ENCODE measurements at places on chromosomes 11 and 22.

DNA sequence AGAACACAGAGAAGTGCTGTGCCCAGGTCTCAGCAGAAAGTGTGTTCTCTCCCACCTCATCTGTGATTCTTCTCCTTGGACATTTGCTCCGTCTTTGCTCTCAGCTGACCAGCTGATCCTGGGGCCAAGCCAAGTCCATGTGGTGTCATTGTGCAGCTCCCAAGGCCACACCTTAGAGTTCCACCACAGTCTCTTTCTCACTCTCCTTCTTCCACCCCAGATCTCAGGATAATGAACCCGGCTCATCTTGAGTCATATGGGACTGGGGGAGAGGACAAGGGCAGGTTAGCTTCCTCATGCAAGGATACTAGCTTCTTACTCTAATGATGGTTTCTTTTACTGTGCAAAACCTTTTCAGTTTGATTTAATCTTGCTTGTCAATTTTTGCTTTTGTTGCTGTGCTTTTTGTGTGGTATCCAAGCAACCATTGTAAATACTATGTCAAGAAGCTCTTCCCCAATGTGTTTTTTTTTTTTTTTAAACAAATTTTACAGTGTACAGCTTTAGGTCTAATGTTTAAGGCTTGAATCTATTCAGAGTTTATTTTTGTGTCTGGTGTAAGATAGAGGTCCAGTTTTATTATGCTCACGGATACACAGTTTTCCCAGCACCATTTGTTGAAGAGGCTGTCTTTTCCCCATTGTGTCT is 75.0 kb upstream of the OR4B1 start:
- peak; percentile 31 for DNase-seq

DNA sequence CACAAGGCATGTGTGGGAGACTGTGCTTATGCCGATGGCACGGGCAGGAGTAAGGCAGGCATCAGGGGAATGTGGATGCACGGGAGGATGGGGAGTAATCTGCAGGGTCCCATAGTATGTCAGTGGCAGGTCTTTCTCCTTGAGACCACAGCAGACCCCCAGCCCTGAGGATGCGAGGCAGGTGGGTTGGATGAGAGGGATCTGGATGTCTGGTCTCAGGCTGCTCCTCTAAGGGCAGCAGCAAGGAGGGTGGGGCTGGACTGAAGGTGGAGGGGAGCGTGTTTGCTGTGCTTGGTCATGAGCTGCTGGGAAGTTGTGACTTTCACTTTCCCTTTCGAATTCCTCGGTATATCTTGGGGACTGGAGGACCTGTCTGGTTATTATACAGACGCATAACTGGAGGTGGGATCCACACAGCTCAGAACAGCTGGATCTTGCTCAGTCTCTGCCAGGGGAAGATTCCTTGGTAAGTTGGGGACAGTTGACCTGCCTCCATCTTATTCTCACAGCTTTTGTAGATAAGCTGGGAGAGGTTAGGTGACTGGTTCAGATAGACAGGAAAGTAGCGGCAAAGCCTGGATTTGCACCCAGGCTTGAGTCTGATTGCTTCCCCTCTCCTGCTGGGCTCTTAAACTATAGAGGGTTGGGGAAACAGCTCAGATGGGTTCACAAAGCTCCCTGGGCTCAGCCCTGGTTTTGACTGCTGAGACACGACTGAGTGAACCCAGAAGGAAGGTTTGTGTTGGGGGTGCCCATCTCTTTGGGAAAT is at the start of gene APOL1:
Gene APOL1 (plus strand): TSS at position 380 of the 769 bp plus-strand sequence. CDS start 1,823 bp downstream, outside the sequence.
- peak; percentile 69 for DNase-seq

DNA sequence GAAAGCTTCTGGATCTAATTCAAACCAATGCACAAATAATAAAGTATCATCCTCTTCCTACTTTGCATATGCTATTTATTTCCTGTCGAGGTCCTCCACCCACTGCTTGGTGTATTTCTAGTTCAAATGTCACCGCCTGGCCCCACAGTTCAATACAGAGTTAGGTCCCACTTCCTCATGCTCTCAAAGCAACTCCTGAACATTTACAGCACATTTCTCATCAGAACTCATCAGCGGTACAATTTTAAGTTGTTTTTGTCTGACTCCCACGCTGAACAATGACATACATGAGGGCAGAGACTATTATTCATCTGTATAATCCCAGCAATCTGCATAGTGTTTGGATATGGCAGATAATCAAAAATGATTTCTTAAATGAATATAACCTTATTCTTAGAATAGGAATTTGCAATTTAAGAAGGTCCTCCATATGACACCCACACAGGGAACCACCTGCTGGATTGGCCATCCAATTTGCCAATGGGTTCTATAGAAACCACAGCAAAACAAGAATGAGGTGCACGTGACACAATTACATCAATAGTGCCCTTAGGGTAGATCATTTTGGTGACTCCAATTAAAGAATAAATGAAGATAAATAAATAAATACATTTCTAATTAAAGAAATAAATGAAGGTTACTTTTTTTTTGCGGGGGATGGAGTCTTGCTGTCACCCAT is 54.2 kb downstream of the SLC25A17 start:
- no peak for DNase-seq

GRCh38 chr11:65133724-65134123 is 595 bp downstream of the SYVN1 start:
- peak; percentile 31 for DNase-seq

DNA sequence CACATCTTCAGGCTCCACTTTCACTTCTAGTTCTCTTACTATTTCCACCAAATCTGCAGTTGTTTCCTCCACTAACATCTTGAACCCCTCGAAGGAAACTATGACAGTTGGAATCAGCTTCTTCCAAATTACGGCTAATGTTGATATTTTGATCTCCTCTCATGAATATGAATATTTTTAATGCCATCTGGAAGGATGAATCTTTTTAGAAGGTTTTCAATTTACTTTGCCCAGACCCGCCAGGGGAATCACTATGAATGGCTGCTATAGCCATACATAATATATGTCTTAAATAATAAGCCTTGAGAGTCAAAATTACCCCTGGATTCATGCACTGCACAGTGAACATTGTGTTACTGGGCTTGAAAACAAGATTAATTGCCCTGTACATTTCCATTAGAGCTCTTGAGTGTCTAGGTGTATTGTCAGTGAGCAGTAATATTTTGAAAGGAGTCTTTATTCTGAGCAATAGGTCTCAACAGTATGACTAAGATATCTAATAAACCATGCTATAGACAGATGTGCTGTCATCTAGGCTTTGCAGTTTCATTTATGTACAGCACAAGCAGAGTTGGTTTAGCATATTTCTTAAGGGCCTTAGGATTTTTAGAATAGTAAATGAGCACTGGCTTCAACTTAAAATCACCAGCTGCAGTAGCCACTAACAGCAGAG is 48.3 kb upstream of the LRRC55 start:
- DNase-seq = no peak

DNA sequence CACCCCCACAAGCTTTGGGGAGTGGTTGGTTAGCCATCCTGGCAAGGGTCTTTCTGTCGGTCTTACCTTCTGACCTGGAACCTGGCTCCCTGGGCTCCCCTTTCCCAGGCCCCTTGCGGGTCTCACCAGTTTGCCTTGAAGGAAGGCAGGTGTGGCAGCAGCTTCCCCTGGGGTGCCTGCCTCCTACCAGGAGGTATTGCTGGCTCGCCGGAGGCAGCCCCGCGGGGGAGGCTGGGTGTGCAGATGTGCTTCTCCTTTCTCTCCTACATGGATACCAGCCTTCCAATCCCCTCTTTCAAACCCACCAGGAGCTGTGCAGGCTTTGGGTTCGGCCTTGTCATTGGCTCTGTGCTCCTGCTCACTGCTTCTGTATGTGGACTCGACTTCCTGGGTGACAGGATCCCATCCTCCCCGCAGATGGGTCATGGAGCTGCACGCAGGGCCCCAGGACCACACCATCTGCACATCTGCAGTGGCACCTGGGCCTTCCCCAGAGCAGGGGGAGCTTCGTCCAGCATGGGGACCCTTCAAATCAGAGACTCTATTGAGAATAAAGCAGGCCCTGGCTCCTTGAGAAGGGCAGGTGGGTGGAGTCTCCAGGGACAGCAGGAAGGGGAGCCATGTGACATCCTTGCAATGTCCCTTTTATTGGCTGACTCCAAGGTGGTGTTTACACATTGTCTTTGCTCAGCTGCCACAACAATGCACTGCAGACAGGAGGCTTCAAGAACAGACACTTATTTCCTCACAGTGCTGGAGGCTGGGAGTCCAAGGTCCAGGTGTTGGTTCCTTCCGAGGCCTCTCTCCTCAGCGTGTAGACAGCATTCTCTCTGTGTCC is 592.0 kb downstream of the BRD1 start:
- DNase-seq = no peak

DNA sequence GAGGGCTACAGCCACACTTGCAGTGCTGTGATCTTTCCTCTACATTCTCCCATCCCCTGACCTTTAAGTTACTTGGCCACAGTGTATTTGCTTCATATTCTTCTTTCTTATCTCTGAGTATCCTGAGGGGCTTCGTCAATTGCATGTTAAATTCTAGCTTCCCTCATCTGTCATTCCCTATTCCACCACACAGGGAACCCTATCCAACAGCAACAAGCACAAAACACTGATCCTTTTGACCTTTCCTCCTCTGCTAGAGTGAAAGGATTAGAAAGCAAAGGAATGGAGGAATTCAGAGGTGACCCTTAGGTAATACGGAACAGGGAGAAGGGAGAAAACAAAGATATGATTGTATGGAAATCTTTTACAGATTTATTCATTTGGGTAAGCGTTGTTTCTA is 1061.7 kb upstream of the TENM4 start:
- DNase-seq = no peak

- DNase-seq = no peak
Measured at GRCh38 chr11:96293109-96293508, 49.9 kb downstream of the MAML2 start.

- DNase-seq = no peak
Measured at GRCh38 chr22:44071781-44072326, 47.8 kb downstream of the PARVB start.

- DNase-seq = peak; percentile 54
Measured at GRCh38 chr11:7630002-7630401, 43.3 kb downstream of the CYB5R2 start.

DNA sequence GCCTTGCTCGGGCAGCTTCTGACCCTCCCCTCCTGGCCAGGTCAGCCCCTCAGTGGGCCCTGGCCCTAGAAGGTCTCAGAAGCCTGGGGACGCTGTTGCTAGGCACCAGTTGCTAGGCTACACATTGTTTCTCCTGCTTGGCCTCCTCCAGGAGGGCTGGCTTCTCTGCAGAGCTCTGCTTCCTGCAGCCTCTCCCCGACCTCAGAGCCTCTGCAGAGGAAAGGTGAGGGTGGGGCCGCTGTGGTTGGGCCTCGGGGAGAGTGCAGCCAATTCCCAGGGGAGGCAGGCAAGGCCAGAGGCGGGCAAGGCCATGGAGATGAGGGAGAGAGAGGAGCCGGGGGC is 27.6 kb upstream of the LRRC10B start:
- DNase-seq = peak; percentile 29

DNA sequence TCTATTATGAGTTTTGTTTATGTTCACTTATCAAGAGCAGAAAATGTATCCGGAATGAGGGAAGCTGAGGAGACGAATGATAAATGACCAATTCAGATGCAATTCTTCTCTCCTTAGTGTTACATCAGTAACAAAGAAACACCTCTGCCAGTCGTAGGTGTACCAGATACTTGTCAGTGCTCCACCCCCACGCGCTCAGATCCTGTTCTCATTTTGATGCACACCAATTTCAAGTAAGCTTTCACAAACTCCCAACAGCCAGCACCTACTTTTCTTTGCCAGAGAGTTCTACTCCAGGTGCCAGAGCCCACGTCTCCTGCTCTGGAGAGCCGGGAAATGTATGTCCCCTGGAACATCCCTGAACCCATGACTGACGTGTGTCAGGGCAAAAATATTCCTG is 43.7 kb downstream of the OR8B12 start:
- DNase-seq = no peak

DNA sequence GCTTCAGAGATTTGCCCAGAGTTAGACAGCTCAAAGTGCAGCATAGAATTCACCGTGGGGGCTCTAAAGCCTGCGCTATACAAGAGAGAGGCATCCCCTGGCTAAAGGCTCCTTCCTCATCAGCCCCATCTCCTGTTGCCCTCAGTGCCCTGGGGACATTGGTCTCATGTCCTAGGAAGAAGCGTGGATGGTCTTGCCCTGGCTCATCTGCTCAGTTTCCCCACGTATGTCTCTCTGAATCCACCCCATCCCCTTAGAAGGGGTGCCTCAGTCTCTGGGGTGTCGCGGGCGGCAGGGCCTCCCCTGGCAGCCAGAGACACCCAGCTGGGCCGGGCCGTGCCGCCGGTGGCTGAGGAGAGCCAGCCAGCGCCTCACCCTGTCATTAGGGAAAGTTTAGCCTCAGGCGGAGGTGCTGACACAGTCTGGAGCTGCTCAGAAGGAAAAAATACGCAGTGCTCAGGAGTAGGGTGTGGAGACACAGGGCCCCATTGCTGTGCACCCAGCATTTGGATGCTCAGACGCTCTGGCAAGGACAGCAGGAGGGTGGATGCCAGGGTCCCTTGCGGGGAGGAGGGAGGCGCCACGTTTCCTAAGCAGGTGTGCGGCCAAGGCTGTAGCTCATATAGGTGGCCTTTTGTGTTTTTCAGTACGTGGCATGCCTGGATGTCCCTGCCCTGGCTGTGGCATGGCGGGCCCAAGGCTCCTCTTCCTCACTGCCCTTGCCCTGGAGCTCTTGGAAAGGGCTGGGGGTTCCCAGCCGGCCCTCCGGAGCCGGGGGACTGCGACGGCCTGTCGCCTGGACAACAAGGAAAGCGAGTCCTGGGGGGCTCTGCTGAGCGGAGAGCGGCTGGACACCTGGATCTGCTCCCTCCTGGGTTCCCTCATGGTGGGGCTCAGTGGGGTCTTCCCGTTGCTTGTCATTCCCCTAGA is 1.3 kb downstream of the SLC39A13 start:
- no peak for DNase-seq

DNA sequence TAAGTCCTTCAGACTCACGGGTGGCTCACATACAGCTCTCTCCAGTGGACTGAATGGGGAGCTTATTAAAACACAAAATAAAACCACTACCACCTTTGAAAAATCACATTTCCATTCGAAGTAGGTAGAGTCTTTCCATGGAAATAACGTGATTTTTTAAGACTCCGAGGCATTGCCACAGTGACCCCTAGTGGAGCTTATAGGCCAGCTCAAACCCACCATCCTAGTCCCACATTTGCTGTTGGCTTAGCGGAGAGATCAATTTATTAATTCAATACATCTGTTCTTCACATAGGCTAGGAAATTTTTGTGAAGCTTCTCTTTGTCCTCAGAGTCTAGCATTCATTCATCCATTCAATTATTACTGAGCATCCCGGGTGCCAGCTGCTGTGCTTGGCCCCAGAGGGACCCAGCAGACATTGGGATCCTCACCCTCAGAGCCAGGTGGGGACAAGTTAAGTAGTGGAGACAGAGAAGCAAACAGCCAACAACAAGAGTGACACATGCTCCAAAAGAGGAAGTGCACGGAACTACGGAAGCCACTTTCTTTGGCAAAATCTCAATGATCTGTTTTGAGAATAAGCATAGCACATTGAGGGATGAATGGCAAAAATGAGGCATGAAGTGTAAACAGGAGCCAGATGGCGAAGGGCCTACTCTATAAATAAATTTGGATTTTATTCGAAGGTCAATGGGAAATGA is 10.2 kb upstream of the P4HA3 start:
- DNase-seq = peak; percentile 74

GRCh38 chr11:78037825-78038620 is 14.9 kb upstream of the KCTD14 start:
- no peak for DNase-seq

Data from cardiac fibroblast (primary cell).